Activated CD4-positive, alpha-beta memory T cell treated with anti-CD3 and anti-CD28 coated beads, Interleukin-2, amount 10 ng/mL, durations not matched to agents 7 days and 5 days (primary cell): ENCODE measurements at places on chromosomes 5 and 9. TPM values are rescaled to one million over a fixed set of nuclear protein-coding genes. Genes with fewer than 3 reads are reported as not detected.

Gene TAF1L
- total RNA-seq: not detected

Gene NUDT12
- 0.33 TPM for total RNA-seq

Gene CEL
- 1.4 TPM for total RNA-seq

Gene OTULINL
- total RNA-seq: 34.6 TPM

Gene BAG1
- 56.3 TPM for total RNA-seq

DNA sequence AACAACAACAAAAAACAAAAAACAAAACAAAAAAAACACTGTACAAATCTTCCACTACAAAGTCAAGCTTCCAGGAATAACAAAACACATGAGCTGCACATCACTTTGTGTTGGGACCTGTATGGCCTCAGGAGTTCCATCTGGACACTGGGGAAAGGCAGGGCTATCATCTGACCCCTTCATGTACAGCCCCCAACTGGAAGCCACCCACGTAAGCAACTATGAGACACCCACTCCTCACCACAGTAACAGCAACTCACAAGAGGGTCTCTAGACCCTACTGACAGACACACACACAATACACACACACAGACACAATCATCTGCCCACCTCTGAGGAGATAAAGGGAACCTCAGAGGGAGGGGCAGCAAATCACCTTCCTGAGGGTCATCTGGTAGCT lies 81.7 kb upstream of the LRRTM2 start:
- no peak overlapping the region for H3K27ac ChIP-seq
- H3K4me1 ChIP-seq: peaks cover 20% of the 10 kb centered on the region
- no peaks in the 10 kb centered on the region for H3K36me3 ChIP-seq
- H3K4me3 ChIP-seq: no peak overlapping the region
- no peak for DNase-seq

DNA sequence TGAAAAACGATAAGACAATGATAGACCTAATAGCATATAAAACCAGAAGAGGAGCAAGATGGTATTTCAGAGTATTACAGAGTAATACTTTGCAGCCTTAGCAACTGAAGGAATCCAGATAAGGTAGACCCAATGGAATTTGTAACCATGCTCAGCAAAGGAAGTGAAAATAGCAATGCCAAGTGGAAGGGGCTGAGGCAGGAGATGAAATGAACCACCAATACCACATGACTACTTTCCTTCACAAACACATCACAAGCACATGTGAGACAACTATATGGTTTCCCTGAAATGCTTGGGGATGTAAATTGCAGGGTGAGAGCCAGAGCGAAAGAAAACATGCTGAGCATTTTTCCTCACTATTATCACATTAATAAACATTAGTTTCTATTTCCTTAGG lies 79.8 kb upstream of the MELK start:
- DNase-seq: no peak
- peak overlapping the region; percentile 28 for H3K4me3 ChIP-seq
- H3K36me3 ChIP-seq: no peaks in the 10 kb centered on the region
- peak overlapping the region; percentile 28 for H3K27ac ChIP-seq
- H3K4me1 ChIP-seq: peaks cover 48% of the 10 kb centered on the region

DNA sequence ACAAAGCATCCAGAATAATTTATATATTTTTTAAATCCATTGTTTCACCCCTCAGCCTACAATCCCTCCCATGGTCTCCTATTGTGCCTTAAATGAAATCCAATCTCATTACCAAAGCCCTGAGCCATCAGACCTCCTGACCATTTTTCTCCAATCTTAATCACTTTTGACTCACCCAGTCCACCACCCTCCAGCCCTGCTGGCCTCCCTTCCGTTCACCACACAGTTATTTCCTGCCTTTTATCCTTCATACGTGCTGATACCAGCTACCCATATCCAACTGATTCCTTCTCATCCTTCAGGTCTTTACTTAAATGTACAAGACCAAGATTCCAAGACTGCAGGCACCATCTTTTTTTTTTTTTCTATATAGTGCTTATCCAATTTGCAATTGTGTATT lies 1026.7 kb upstream of the DMAC1 start:
- no peaks in the 10 kb centered on the region for H3K36me3 ChIP-seq
- H3K4me3 ChIP-seq: no peak overlapping the region
- DNase-seq: no peak
- H3K4me1 ChIP-seq: peaks cover 7% of the 10 kb centered on the region
- no peak overlapping the region for H3K27ac ChIP-seq

- peaks cover 3% of the 10 kb centered on the region for H3K4me1 ChIP-seq
- no peaks in the 10 kb centered on the region for H3K27me3 ChIP-seq
- H3K36me3 ChIP-seq: no peaks in the 10 kb centered on the region
- H3K4me3 ChIP-seq: no peak overlapping the region
- DNase-seq: no peak
- no peak overlapping the region for H3K27ac ChIP-seq
Observed at GRCh38 chr5:194603-195209, 3.4 kb downstream of the LRRC14B start.

DNA sequence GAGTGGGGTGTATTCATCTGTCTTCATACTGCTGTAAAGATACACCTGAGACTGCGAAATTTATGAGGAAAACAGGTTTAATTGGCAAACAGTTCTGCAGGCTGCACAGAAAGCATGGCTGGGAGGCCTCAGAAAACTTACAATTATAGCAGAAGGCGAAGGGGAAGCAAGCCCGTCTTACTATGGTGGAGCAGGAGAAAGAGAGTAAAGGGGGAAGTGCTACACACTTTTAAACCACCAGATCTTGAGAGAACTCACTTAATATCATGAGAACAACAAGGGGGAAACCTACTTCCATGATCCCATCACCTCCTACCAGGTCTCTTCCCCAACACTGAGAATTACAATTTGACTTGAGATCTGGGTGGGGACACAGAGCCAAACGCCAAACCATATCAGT lies 12.5 kb upstream of the NREP start:
- no peak for DNase-seq
- no peaks in the 10 kb centered on the region for H3K36me3 ChIP-seq
- peaks cover 16% of the 10 kb centered on the region for H3K27me3 ChIP-seq
- H3K4me1 ChIP-seq: no peaks in the 10 kb centered on the region
- H3K4me3 ChIP-seq: no peak overlapping the region

DNA sequence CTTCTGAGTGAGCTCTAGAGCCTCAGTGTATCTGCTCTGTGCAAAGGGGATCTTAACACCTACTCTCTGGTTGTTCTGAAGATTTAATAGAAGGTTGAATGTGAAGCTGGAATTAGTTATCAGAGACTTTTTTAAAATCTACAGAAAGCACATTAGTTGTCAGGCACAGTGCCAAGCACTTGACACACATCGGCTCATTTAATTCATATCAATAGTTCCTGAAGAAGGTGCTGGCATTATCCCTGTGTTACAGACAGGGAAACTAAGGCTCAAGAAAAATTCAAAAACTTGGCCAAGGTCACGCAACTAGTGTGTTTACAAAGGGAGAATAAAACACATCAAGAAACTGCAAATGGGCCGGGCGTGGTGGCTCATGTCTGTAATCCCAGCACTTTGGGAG lies 80.2 kb downstream of the FGF18 start:
- no peak overlapping the region for H3K27ac ChIP-seq
- no peaks in the 10 kb centered on the region for H3K27me3 ChIP-seq
- H3K36me3 ChIP-seq: no peaks in the 10 kb centered on the region
- no peak for DNase-seq
- H3K4me3 ChIP-seq: no peak overlapping the region

- no peaks in the 10 kb centered on the region for H3K36me3 ChIP-seq
- no peak overlapping the region for H3K4me3 ChIP-seq
- peaks cover 69% of the 10 kb centered on the region for H3K27me3 ChIP-seq
Observed at GRCh38 chr5:170499621-170500020, 4.2 kb upstream of the KCNIP1 start.

- no peaks in the 10 kb centered on the region for H3K4me1 ChIP-seq
- no peak overlapping the region for H3K4me3 ChIP-seq
- DNase-seq: no peak
- H3K27me3 ChIP-seq: peaks cover 2% of the 10 kb centered on the region
Observed at GRCh38 chr5:75169516-75169915, 67.2 kb downstream of the ANKRD31 start.

GRCh38 chr5:74337984-74338310 lies 302.6 kb downstream of the ENC1 start:
- no peak overlapping the region for H3K4me3 ChIP-seq
- peaks cover 11% of the 10 kb centered on the region for H3K27me3 ChIP-seq
- no peak for DNase-seq
